Esophagus squamous epithelium (tissue), 5 donors: ENCODE measurements at places on chromosomes 2 and 18.

DNA sequence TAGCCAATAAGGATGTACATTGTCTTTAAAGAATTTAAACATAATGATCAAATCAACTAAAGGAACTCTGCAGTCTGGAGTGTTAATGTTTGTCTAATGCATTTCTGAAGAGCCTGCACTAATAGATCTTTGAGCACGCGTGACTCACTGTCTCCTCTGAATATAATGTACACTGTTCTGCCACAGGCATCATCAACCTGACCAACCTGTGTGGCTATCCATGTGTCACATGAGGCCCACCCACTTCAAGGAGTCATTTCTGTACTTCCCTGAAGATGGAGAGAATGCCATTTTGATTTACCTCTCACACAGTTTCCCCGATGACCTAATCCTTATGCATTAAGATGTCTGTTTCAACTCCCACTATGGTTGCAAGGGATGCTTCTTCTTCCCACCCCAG, 434.0 kb upstream of the SPHKAP start:
- DNase-seq: no peak

- no peak for DNase-seq
Measured at GRCh38 chr18:6509417-6509816, 94.7 kb upstream of the L3MBTL4 start.

- no peak for DNase-seq
Measured at GRCh38 chr2:218252509-218253231, 8.1 kb upstream of the GPBAR1 start.

GRCh38 chr18:54684784-54685183, 93.7 kb downstream of the DYNAP start:
- DNase-seq: no peak

GRCh38 chr2:109463236-109463635, 150.5 kb downstream of the SEPTIN10 start:
- DNase-seq: no peak

DNA sequence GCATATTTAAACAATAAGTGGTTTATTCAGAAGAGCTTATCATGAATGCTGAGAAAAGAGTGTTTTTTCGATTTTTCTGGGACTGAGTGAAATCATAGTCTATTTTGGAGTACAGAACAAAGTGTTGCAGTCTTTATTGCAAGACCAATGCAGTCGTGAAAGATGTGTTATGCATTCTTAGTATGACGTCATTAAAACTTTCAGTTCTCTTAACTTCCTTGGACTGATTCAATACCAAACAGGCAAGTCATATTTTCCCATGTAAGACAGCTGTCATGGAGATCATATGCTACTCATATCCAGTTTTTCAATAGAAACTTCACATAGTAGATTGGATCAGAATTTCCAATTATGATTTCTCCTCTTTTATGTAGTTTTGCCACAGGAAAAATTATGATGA, 92.6 kb downstream of the RIT2 start:
- DNase-seq: no peak

GRCh38 chr18:70321616-70322015, 32.8 kb downstream of the SOCS6 start:
- no peak for DNase-seq

DNA sequence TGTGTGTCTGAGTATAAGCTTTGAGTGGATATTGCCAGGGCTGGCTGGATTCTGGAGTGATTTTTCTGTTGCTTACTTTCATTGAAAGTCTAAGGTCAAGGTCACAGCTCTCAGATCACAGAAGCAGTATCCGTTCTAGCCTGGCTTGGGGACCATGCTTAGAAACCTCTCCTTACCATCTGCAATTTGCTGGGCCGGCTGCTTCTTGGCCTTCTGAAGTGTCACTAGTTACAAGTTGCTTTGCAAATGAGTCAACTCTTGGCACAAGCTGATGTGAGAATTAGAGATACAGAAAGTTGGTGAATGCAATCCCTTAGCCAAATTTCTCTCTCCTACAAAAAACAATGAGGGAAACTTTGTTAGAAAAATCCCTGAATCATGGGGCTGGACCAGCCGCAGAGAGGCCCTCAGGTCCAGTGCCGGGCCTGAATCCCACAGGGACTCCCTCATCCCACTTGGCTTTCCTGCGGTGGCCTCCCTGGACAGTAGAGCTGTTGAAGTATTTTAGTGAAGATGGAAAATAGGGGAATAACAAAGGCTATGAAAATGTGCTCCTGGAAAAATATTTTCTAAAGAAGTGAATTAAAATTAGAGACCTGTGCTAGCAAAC, 92.7 kb upstream of the CNGA3 start:
- no peak for DNase-seq

DNA sequence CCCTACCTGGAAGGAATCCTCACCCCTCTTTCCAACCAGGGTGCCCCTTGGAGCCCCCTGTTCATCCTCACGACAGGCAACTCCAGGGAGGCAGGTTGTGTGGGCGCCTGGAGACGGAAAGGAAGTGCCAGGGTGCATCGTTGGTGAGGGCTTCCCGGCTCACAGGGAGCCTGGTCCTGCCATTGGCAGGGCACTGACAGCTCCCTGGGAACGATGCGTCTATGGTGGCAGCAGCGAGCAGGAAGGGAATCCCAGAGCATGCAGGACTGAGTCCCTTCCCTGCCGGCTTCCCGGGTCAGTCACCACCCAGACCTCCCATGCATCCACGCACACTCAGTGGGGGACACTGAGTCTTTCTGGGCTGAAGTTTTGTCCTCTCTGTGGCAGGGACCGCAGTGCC, 117.6 kb downstream of the INHBB start:
- DNase-seq: no peak

- DNase-seq: no peak
Measured at GRCh38 chr18:9135912-9136314, 668 bp upstream of the ANKRD12 start.

DNA sequence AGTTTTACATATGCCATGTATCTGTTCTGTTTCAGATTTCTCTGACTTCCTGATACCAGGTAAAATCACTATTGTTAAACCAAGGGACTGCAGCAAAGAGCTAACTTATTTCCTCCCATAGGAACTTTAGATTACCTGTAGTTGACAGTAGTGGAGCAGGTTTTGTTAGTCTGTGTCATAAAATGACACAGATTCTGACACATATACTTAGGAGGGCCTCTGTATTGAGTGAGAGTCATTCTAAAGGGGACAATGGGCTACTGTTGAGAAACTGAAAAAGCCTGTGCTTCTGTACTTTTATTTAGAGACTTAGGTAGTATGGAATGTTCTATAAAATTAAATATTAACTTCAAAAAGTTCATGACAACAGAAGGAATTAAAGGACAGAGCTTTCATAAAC, 48.2 kb downstream of the KCMF1 start:
- no peak for DNase-seq
